KG1 (cell line): ENCODE measurements at places on chromosomes 4 and X.

- no peak for DNase-seq
These were observed 8.0 kb downstream of the HHIP start for GRCh38 chr4:144653781-144654545.

DNA sequence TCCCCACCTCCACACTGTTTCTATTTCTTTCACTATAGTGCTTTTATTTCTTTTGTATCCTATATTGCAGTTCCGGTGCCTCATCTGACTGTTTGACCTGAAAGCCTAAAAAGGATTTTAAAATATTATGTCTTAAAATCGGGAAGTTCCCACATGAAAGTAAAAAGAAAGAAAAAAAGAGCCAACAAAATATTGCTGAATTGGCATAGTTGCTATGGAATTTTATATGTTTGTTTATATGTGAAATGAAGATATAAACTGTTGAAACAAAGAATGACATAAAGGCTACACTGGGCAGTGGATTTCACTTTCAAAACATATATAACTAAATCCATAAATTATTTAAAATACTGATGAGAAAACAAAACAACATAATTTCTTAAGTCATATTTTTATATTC is 1383.7 kb downstream of the C4orf33 start:
- DNase-seq, result no peak

- no peak for DNase-seq
These were observed 107.8 kb downstream of the CCSER1 start for GRCh38 chr4:90234916-90235547.

- no peak for DNase-seq
These were observed 156.4 kb upstream of the BOD1L1 start for GRCh38 chr4:13783800-13784411.

GRCh38 chr4:761739-762138 is 56.1 kb downstream of the PCGF3 start:
- no peak for DNase-seq

DNA sequence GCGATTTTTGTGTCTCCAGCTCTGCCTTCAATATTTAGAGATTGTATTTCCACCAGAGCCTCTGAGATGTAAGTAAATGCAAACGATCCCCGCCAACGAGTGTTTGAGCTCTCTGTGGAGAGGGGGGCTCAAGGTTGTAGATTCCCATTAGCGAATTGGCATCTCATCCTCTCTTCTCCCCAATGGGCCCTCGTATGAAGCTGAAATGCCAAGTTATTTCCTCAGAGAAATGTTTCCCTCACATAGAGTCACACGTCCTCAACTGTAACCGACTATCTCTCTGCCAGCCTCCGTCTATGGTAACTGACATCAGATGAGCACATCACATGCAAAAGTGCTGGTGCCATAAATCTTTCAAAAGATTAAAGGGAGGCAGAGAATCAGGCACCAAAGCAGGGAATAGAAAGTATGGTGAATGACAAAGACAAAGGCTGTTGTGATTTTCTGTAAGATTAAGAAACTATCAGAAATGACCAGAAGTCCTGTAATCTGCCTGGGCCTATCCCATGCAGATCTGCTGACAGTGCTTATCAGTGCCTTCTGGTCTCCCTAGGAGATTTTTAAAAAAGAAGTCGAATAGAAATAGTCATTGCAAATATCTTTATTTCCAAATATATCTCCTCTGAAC is 157.1 kb downstream of the PDGFRA start:
- no peak for DNase-seq

- DNase-seq, result no peak
These were observed 868.9 kb downstream of the PDHA2 start for GRCh38 chr4:96708766-96709165.

DNA sequence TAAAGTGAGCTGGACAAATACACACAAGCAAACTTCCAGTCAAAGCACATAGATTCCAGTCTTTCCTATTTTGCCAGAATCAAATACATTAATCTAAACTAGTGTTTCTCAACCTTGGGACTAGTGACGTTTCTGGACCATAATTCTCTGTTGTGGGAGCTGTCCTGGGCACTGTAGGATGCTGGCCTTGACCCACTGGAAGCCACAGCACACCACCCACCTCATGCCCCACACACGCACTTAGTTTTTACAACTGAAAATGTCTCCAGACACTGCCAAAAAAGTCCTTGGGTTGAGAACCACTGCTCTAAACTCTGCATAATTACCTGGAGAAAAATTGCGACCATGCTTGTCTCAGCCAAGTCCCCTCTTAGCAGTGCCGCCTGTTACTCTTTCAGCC is 57.6 kb downstream of the MAP3K15 start:
- no peak for DNase-seq
